ENCODE measurements at places on chromosomes 3 and 15.

GRCh38 chr3:172461530-172462138, 13.4 kb upstream of the GHSR start:
- DNase-seq: no peak

GRCh38 chr15:79849789-79850188, 47.0 kb downstream of the MTHFS start:
- no peak for DNase-seq

- DNase-seq: no peak
Measured at GRCh38 chr15:82064824-82065223, 19.0 kb upstream of the MEX3B start.

DNA sequence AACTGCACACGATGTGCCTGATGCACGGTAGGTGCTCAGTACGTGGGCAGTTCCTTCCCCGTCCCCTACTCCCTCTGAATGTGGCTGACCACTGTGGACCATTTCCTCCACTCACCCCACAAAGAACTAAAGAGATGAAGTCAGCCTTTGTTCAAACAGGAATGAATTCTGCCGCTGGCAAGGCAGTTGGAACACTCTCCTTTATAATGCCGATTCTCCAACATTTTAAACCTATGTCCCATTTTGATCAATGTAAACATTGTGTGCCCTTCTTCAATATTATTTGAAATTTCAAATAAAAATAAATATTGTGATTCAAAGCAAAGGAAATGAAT, 57.5 kb upstream of the MEF2A start:
- DNase-seq: no peak

- peak; percentile 65 for DNase-seq
Measured at GRCh38 chr15:69394556-69395282, 19.4 kb upstream of the KIF23 start.

GRCh38 chr15:81087066-81087465, 47.0 kb upstream of the CFAP161 start:
- DNase-seq: no peak

GRCh38 chr3:101010296-101010695, 17.1 kb upstream of the ABI3BP start:
- no peak for DNase-seq

DNA sequence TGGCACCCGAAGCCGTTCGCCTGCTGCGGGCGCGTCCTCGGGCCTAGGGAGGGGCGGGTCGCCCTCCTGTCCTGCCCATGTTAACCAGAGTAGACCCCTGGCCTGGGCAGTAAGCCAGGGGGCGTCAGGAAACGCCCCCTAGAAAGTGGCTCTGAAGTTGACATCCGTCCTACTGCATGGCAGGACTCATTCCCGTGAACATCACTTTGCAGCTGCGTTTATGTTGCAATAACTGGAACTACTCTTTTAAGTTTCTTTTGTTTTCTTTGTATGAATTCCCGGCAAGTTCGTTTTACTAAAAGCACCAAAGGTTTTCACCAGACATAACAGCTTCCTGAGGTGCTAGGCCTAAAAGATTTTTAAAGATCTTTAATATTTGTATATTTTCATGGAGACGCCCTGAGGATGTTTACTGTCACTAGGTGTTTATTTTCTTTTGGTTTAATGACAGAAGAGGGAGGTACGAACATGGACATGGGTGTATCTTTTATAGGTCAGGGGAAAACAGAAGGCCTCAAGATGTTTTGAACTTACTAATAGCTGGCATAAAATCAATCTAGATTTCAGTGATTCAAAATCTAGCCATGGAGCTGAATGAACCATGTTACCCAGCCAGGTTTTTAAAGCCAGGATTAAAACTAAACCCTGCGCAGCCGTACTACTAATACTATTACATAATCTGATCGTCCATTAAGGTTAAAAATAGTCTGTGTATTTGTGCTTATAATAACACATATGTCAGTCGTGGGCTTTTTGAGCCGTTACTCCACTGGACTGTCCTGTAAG, 1.0 kb downstream of the C15orf61 start:
- DNase-seq: no peak

GRCh38 chr15:41730543-41730942, 43.7 kb upstream of the MAPKBP1 start:
- no peak for DNase-seq

- DNase-seq: no peak
Measured at GRCh38 chr15:89116404-89116803, 28.1 kb downstream of the ABHD2 start.

- DNase-seq: no peak
Measured at GRCh38 chr3:194592798-194593752, 40.1 kb downstream of the TMEM44 start.

DNA sequence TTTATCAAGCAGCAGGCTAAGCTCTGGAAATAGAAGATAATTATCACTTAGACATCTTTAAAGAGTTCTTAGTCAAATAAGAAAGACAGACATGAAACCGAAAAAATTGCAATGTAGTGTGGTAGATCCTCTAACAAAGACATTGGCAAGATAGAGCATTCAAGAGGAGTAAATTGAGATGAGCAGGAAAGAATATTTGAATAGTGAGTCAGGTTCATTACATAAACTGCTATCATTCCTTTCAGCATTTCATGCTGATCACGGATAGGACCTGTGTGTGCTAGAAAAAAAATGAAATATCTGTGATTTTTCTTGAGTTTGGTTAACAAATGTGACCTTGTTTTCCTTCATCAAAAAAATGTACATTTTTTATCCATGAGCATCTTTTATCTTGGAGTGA, 460.9 kb downstream of the OTOL1 start:
- no peak for DNase-seq

DNA sequence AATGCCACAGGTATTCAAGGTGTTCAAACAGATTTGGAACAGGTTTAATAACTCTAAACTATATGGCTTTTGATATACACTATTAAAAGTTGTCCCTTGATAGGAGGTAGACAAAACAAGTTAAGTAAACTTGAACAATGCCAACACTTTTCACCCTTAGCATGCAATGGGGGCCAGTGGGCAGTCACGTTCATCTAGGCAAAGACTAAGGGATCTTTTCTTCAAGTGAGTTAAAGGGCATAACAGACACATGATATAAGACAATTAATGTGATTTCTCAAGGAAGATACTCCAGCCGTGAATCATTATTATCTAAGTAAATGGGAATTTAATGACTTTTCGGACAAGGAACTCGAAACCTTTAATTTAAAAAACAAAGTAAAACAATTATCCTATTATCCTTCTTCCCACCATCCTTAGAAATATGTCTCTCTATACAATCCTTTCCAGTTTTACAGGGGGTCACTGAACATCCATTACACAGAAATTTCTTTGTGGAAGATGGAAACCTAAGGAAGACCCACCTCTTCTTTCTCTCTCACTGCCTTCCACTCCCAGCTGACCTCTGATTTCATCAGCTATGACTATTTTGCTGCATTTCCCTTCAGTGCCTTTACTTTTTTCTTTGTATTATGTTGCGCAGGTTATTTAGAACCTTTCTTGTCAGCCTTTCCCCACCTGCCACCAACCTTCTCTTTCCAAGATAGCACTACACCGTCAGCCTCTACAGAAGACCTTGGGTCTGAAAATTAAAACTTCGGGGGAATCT, 1.5 kb downstream of the CLDN1 start:
- DNase-seq: no peak

DNA sequence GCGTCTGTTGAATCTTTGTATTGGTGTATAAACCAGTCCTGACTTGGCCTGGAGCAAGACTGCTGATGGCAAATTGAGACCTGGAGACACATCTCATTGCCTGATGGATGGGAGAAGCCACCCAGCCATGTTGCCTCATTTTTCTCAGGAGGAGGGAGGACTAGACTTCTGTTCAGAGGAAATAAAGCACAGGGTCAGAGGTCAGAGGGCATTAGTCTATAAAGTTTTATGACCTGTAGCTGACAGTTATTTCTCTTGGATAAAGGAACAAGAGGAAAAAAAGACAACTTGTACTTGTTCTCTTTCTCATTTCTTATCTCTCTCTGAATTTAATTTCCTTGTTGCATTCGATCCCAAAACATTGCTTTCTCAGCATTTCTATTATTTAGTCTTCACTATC, 775.9 kb downstream of the SQOR start:
- no peak for DNase-seq

DNA sequence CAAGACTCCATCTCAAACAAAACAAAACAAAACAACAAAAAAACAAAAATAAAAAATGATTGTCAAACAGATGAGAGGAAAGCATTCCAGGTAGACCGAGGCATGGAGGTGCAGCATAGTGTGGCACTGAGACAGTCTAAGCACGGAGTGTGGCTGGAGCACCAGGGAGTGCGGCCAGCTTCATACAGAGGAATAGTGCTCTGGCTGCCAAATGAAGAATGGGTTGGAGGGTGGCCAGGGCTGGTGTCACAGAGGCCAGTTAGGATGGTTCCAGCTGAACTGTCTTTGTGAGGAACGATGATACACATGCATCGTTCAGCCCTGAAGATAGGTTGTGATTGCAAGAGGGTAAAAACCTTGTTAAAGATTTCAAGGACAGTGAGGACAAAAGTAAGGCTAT, 28.3 kb downstream of the MITF start:
- DNase-seq: no peak

GRCh38 chr15:82306791-82307713, 42.2 kb downstream of the GOLGA6L10 start:
- no peak for DNase-seq

- DNase-seq: peak; percentile 43
Measured at GRCh38 chr3:179450261-179450701, 989 bp downstream of the GNB4 start.

DNA sequence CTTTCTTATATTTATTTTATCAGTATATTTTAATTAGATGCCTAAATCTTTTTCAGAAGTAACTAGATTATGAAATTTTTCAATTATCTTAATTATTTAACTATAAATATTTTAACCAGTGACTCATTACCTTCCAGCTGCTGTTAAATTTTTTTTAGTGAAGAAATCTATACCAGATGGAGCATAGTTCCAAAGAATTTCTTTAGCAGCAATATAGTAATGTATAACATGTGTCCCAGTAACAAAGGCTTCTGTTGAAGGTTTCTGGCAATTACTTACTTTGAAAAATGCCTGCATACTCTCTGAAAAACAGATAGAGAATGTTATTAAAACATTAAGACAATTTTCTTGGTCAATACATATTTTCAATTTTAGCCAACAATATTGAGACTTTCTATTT, 45.1 kb upstream of the CP start:
- no peak for DNase-seq

GRCh38 chr15:97224191-97224641, 736.3 kb upstream of the ARRDC4 start:
- DNase-seq: no peak

DNA sequence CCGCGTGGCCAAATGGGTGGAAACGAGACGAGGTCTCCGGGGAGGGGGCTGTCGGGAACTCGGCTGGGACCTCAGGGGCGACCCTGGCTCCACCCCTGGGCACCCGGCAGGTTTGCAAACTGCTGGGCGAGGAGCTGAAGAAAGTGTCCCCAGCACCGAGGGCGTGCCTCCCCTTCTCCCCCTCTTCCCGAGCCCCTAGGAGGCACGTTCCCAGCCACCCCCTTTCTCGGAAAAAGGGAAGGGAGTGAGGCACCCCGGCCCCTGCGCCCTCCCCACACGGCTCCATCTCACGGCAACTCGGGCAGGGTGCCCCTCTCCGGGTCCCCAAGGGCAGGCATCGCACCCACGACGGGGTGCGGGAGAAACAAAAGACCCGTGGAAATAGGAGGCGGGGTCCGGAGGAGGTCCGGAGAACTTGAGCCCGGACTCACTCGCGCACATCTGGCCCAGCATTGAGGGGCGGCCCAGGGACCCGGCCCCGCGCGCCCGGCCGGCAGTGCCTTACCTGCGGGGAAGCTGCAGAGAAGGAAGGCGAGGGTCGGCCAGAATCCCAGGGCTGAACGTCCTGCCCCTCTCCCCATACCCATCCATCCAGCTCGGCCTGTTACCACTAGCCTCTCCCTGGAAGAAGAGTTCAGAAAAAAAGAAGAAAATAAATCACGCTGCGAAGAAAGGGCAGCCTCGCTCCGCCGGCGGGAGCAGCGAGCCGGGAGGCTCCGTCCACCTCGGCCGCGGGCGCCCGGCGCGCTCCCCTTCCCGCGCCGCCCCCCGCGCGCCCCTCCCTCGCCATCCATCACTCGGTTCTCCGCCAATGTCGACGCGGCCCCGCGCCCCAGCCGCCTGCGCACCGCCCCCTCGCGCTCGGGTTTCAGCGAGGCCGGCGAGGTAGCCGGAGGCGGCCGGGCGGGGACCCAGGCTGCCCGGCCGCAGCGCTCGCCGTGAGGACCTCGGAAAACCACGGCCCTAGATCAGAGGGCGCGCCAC, 16.3 kb downstream of the RGMA start:
- no peak for DNase-seq

- no peak for DNase-seq
Measured at GRCh38 chr15:71237456-71238188, 122.4 kb downstream of the THSD4 start.

DNA sequence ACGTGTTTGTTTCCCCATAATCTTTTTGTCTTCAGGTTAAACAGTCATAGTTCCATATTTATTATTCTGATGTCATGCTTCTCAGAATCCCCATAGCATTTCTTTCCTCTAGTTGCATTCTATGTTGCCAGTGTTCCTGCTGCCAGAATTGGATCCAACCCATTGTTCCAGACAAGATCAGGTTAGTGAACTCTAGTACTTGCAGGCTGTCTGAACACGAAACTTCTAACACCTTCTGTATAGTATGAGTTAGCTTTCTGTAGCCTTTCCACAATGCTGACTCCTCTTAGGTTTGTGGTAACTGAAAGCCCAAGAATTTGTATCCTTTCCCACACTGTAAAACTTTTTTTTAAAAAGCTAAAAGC, 88.0 kb upstream of the ROPN1 start:
- DNase-seq: no peak

GRCh38 chr3:177981576-177981975, 554.7 kb upstream of the KCNMB2 start:
- no peak for DNase-seq

GRCh38 chr15:95277266-95277665, 1045.9 kb downstream of the MCTP2 start:
- no peak for DNase-seq

DNA sequence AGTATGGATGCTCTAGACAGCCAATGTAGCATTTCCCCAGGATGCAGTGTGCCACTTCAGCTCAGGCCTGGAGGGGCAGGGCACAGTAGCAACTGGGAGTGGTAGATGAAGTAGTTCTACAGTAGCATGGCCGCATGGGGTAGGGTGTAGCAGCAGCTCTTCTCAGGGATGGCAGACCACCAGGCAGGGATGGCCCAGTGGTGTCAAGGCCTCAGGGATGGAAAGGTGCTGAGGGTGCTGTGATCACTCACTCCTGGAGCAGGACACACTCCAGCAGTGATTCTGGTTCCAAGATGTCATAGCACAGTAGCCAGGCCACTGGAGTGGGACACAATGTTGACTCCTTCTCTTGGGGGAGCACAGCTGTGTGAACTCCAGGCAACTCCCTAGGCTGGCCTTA, 210.9 kb upstream of the LYSMD4 start:
- DNase-seq: no peak

- DNase-seq: no peak
Measured at GRCh38 chr15:38461066-38461833, 7.3 kb downstream of the FAM98B start.

GRCh38 chr3:105836533-105836932, 32.3 kb downstream of the CBLB start:
- DNase-seq: no peak

Measured in KG1 (cell line).